ENCODE measurements at places on chromosomes 3 and 15.

DNA sequence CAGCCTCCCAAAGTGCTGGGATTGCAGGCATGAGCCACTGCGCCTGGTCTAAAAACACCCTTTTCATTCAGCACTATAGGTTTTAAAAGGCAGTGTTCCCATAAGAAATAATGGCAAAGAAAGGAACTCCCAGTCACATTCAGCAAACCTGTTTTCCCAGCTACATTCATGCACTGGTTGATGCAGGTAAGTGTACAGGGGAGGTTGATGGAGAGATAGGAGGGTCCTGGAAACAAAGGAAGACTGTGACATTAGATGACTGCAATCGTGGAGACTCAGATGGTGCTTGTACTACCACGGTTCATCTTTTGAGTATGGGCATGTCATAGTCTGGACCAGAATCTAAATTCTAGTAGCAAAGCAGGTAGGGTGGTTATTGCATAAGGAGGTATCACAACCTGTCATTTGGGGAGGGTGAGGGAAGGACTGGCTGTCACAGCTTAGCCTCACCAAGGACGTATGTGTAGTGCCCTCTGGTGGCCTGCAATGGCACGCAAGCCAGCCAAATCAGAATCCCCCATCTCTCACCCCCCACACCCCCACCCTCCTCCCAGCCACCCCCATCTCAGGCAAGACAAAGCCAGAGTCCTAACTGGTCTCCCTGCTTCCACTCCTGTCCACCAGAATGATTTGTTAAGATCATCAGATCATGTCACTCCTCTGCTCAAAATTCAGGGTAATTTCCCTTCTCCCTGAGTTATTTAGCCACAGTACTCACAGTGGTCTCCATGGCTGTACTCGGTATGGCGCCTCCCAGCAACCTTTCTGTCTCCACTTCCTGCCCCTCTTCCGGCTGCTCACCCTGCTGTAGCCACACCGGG is 28.8 kb upstream of the UBL7 start:
- peak; percentile 50 for DNase-seq

- DNase-seq: no peak
Observed at GRCh38 chr3:153399636-153400035, 237.6 kb downstream of the RAP2B start.

DNA sequence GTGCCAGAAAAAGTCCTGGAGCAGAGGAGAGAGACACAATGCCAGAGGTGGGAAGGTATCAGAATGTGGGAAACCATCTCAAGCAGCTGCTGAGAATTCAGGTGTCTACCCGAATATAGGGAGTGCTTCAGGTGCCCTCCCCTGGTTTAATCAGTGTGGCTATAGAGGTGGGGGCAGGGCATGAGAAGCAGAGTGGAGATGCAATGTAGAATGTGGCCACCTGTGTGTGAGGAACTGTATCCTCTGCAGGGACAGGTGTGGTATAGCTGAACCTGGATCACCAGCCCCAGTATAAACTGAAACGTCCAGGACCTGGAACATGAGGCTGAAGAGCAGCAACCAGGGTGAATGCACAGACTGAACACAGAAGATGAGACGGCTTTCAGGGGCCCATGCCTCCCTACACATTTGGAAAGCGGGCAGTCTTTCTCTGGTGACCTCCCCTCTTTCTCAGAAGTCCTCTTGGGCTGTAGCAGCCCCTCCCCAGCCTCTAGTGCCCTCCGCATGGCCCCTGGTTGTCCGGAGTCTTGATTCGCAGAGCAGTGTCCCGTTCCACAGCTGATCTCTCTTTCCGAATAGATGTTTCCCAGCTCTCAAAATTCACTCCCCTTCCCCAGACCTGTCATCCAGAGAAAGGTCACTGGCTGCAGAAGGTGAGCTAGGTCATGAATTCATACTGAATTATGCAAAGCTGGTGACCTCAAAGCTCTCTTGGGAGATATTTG is 103.1 kb downstream of the ABHD5 start:
- DNase-seq: no peak

- DNase-seq: no peak
Observed at GRCh38 chr3:45605534-45605933, 11.0 kb downstream of the LIMD1 start.

DNA sequence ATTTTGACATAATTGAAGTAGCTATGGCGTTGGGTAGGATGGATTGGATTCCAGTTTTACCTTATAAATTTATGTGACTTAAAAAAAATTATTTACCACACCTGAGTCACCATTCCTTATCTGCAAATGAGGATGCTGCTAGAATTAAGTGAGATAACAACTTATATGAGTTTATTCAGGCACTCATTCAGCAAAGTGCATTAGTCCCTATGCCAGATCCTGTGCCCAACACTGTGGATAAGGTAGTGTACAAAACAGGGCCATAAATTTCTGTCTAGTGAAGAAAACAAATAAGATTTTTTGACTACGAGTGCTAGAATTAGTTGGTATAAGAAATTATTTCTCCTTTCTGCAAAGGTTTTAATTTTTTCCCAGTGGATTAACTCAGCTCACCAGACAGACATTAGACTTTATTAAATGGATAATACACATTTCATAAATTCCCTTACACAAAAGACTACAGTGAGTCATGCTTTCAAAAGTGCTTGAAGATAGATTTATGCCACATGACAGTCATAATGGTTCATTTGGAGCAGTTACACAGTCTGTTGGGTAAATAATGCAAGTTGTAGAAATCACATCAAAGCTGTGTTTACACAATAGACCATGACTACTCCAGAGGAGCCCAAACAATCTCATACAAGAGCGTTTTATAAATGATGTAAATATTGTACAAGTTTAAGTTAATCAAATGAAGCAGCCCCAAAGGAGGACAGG is 129.9 kb upstream of the TGFBR2 start:
- DNase-seq: no peak

DNA sequence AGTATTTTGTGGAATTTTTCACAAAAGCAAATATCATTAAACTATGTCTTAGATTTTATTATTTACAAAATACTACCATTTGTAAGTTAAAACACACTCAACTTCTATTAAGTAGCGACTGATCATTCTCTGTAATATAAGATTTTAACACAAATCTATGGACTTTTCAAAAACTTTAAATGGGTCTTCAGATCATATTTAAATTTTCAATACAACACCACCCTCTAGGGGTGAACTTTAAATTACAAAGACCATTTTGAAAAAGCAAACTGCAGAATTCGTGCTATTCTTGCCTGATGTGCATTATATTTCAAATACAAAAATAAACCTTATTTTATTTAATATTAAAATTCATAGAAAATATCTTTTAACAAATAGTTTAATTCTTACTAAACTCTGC is 8.2 kb upstream of the VGLL4 start:
- DNase-seq: no peak

- no peak for DNase-seq
Observed at GRCh38 chr15:31925541-31925940, 104.8 kb upstream of the CHRNA7 start.

DNA sequence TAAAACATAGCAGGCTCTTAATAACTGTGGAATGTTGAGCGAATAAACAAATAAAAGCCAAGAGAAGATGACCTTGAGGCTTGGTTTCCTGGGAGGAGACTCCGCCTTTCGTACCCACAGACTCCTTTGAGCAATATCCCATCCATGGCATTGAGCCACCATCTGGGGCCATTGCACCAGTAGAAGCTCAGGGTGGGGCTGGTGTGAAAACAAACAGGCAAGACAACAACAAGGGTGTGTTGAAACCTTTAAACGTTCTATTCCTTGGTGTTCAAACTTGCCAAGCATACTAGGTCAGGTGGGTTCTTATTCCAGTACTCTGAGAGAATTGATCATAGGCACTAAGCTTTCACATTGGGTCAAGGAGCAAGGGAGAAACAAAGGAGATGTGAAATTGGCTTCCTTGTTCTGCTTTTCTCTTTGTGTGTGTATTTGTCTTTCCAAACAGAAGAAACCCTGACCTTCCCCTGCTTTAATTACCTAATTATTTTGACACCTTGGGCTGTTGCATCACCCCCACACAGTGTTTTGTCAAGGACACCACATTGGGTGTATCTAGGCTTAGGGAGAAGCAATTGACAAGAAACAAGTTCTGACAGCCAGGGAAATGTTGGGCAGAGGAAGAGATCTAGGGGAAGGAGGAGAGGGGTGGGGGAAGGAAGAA is 105.1 kb upstream of the BCL6 start:
- no peak for DNase-seq

GRCh38 chr15:32951736-32952464 is 234.1 kb downstream of the GREM1 start:
- DNase-seq: no peak

DNA sequence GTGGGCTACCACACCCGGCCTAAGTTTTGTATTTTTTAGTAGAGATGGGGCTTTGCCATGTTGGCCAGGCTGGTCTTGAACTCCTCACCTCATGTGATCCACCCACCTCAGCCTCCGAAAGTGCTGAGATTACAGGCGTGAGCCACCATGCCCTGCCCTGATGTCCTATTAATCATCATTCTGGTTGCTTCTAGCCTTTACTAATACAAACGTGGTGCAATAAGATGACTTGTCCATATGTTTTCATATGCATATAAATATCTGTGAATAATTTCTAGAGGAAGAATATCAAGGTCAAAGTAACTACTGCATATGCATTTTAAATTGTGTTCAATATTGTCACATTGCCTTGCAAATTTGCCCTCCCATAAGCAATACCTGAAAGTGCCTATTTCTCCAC is 25.5 kb upstream of the PDHB start:
- no peak for DNase-seq

DNA sequence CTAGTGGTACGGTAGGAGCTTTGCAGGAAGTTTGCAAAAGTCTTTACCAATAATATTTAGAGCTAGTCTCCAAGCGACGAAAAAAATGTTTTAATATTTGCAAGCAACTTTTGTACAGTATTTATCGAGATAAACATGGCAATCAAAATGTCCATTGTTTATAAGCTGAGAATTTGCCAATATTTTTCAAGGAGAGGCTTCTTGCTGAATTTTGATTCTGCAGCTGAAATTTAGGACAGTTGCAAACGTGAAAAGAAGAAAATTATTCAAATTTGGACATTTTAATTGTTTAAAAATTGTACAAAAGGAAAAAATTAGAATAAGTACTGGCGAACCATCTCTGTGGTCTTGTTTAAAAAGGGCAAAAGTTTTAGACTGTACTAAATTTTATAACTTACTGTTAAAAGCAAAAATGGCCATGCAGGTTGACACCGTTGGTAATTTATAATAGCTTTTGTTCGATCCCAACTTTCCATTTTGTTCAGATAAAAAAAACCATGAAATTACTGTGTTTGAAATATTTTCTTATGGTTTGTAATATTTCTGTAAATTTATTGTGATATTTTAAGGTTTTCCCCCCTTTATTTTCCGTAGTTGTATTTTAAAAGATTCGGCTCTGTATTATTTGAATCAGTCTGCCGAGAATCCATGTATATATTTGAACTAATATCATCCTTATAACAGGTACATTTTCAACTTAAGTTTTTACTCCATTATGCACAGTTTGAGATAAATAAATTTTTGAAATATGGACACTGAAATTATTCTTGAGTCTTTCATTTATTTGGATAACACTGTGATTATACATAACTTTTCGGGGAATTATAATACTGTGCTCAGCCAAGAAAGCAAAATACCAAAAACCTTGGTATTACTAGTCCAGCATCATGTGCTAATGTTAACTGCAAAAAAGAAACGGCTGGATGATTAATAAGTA is 2.2 kb downstream of the SOX2 start:
- no peak for DNase-seq

DNA sequence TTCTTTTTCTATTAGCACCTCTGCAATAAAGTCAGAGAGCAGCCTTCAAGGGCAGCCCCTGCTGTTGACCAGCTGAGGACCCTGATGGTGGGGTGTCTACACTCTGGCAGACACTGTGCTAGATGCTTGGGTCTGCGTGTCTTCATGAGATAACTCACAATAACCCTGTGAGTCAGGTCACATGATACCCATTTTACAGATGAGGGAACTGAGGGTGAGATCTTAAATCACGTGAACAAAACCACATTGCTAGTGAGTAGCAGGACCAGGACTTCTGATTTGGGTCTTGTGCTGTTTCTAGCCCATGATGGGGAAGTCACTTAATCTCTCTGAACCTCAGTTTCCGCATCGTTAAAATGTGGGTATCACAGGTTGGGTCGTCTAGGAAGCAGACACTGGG is 118.5 kb upstream of the LIPC start:
- no peak for DNase-seq

- no peak for DNase-seq
Observed at GRCh38 chr3:2420919-2421318, 322.3 kb downstream of the CNTN4 start.

- DNase-seq: no peak
Observed at GRCh38 chr15:99385005-99385669, 133.9 kb downstream of the LRRC28 start.

Data from SW 1271 (cell line).